ENCODE measurements at places on chromosomes 1 and 21. TPM values are rescaled to one million over a fixed set of nuclear protein-coding genes. Genes with fewer than 3 reads are reported as not detected.

DNA sequence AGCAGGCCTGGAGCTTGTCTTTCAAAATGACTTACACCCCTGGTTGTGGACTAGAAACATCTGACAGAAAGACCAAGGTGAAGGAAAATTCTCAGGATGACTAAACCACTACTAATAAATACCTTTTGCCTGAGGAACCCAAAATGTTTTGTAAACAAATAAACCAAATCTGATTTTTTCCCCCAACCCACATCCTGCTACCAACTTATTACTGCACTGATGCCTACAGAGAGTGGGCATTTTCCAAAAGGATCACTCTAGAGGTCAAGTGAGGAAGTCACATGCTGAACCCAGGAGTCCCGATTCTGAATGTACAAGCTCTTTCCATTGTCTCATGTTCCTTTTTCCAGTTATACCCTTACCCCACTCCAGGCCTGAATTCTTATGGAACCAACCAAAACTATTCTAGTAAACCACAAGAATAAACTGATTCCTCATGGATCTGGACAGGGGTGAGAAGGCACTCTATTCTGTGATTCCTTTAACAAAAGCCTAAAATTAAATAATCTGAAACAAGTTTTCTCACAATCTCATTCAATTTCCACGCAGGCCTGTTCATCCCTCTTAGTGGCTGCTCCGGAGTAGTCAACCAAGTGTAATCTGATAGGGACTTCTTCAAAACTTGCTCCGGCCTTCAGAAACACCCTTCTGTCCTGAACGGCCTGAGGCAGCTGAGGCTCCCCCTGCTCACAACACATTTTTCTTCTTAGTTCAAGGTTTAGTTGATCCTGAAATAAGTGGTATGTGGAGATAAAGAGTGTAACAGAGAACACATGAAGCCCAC lies 1.4 kb downstream of the PI4KB start:
- H3K4me3 ChIP-seq: peak overlapping the region; percentile 92
- no peaks in the 10 kb centered on the region for H3K27me3 ChIP-seq
- H3K36me3 ChIP-seq: peaks cover 47% of the 10 kb centered on the region
- DNase-seq: no peak

TAS1R3 gene
- 0.10 TPM for total RNA-seq

DNA sequence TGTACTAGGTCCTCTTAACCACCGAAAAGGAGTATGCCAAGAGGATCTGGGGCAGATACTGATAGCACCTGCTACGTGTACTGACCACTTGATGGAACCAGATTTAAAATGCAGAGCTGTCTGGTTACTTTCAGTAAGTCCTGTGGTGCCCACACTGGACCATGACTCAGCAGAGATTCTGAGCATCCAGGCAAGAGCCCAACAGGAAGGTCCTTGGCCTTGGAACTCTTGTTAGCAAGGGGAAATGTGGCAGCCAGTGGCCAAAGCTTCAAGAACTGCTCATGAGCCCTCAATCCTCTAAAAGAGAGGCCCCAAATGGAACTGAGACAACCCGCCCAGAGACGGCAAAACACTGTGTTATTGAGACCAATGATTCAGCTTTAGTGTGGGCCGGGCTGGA lies 4.2 kb upstream of the GJB5 start:
- H3K27me3 ChIP-seq: peaks cover 13% of the 10 kb centered on the region
- DNase-seq: no peak
- H3K4me3 ChIP-seq: no peak overlapping the region
- no peaks in the 10 kb centered on the region for H3K36me3 ChIP-seq
- no peak overlapping the region for H3K27ac ChIP-seq

DNA sequence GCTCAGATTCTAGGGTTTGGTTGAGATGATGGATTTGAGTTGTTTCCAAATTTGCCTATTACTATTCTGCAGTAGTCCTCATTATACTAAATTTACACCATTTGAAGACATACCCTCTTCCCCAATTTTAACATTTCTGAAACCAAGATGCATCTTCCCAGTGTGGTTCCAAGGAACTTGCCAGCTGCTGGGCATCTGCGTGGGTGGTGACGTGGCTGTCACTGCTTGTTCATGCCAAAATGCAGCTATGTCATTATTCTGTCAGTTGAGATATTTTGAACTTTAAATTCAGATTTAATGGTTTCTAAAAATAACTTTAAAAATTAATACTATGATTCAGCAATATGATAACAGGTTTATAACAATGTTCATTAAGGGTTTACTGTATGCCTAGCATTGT lies 1.2 kb downstream of the ZFP69 start:
- H3K36me3 ChIP-seq: no peaks in the 10 kb centered on the region
- H3K27me3 ChIP-seq: no peaks in the 10 kb centered on the region
- H3K4me1 ChIP-seq: peaks cover 5% of the 10 kb centered on the region
- H3K4me3 ChIP-seq: peak overlapping the region; percentile 78
- DNase-seq: no peak

DNA sequence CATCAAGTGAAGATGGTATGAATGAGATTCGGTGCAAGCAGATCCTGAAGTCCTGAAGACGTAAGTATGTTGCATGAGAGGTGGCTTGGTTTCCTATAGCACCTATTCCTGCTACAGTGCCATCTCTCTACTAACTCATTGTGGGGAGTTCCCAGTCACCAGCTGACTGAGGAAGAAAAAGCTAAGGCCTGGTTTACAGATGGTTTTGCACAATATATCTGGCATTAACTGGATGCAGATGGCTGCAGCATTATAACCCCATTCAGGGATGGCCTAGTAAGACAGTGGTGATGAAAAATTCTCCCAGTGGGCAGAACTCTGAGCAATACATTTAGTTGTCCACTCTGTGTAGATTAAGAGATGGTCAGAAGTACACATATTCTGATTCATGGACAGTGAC lies 36.7 kb downstream of the RTCA start:
- no peak overlapping the region for H3K27ac ChIP-seq
- H3K4me1 ChIP-seq: no peaks in the 10 kb centered on the region
- no peaks in the 10 kb centered on the region for H3K27me3 ChIP-seq
- no peak overlapping the region for H3K4me3 ChIP-seq

ZMYND12 gene
- 0.76 TPM for total RNA-seq

GAS5 gene
- total RNA-seq: 70.0 TPM

CCDC30 gene
- total RNA-seq: 1.1 TPM

GRCh38 chr1:241423541-241424479 lies 66.8 kb upstream of the RGS7 start:
- H3K36me3 ChIP-seq: no peaks in the 10 kb centered on the region
- H3K27me3 ChIP-seq: peaks cover 25% of the 10 kb centered on the region
- no peak for DNase-seq
- no peaks in the 10 kb centered on the region for H3K4me1 ChIP-seq

- no peak for DNase-seq
- no peaks in the 10 kb centered on the region for H3K27me3 ChIP-seq
- H3K4me3 ChIP-seq: no peak overlapping the region
These were observed 168.4 kb downstream of the RERE start for GRCh38 chr1:8649027-8649426.

SIM2 gene
- total RNA-seq: 0.52 TPM

- no peaks in the 10 kb centered on the region for H3K36me3 ChIP-seq
- no peaks in the 10 kb centered on the region for H3K4me1 ChIP-seq
- no peak overlapping the region for H3K4me3 ChIP-seq
- no peak overlapping the region for H3K27ac ChIP-seq
- no peaks in the 10 kb centered on the region for H3K27me3 ChIP-seq
These were observed 118.4 kb upstream of the L1TD1 start for GRCh38 chr1:62076286-62076685.

- DNase-seq: no peak
- H3K4me1 ChIP-seq: no peaks in the 10 kb centered on the region
- H3K27ac ChIP-seq: no peak overlapping the region
These were observed 187.9 kb downstream of the LRRC7 start for GRCh38 chr1:69755647-69756046.

GRCh38 chr1:119617751-119618691 lies 30.0 kb downstream of the ZNF697 start:
- H3K4me1 ChIP-seq: peaks cover 11% of the 10 kb centered on the region
- no peak for DNase-seq
- H3K4me3 ChIP-seq: no peak overlapping the region
- H3K27ac ChIP-seq: no peak overlapping the region
- no peaks in the 10 kb centered on the region for H3K27me3 ChIP-seq
- no peaks in the 10 kb centered on the region for H3K36me3 ChIP-seq

HYI gene
- total RNA-seq: 8.6 TPM

- peaks cover 17% of the 10 kb centered on the region for H3K4me1 ChIP-seq
- no peak for DNase-seq
- H3K27me3 ChIP-seq: peaks cover 10% of the 10 kb centered on the region
- H3K27ac ChIP-seq: peak overlapping the region; percentile 71
- peak overlapping the region; percentile 71 for H3K4me3 ChIP-seq
- peaks cover 31% of the 10 kb centered on the region for H3K36me3 ChIP-seq
These were observed 477 bp downstream of the ICMT start for GRCh38 chr1:6235296-6235677.

DNA sequence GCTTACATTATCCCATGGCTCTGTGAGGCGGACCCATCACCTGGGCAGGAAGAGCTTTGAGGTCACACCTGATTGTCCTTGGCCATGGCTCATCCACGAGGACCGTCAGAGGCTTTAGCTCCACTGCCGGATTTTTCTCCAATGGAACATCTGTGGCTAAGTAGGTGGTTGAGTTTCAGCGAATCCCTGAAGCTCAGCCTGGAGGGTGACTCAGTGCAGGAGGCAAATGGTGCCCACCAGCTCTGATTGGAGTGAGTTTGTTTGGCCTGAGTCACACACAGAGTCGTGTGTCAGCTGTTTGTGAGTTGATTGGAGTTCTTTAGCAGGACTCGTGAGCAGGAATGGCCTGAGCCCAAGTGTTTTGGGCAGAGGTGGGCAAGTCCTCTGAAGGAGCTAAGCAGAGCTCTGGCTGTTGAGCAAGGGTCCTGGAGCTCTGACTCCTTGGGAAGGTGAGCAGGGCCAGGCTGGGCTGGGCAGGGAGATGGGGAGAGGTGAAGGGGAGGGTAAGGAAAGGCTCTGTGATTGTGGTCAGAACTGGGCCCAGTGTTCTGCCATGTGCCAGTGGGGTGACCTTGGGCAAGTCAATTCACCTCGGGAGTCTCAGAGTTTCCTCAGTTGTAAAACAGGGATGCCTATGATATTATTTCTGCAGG lies 2.0 kb downstream of the SLC6A17 start:
- H3K4me3 ChIP-seq: no peak overlapping the region
- H3K27me3 ChIP-seq: peaks cover 11% of the 10 kb centered on the region
- no peak overlapping the region for H3K27ac ChIP-seq
- no peaks in the 10 kb centered on the region for H3K4me1 ChIP-seq
- H3K36me3 ChIP-seq: no peaks in the 10 kb centered on the region

DNA sequence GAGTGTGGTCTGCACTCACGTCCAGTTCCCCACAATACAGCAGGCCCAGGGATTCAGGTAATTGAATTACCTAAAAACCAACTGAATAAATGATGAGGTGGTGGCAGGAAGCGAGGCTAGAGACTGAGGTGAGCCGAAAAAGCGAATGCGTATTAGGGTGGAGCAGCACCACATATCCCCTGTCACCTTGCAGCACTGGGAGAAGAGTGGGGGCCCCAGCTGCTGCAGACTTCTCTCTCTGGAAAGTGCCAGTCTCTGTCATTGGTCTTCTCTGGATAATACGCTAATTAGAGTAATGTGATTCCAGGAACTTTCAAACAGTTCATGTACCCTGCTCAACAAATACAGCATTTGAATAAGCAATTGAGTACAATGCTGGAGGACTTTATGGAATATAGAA lies 199.0 kb downstream of the RPS6KC1 start:
- H3K4me1 ChIP-seq: no peaks in the 10 kb centered on the region
- H3K36me3 ChIP-seq: no peaks in the 10 kb centered on the region
- no peak for DNase-seq
- no peak overlapping the region for H3K4me3 ChIP-seq
- no peak overlapping the region for H3K27ac ChIP-seq

DNA sequence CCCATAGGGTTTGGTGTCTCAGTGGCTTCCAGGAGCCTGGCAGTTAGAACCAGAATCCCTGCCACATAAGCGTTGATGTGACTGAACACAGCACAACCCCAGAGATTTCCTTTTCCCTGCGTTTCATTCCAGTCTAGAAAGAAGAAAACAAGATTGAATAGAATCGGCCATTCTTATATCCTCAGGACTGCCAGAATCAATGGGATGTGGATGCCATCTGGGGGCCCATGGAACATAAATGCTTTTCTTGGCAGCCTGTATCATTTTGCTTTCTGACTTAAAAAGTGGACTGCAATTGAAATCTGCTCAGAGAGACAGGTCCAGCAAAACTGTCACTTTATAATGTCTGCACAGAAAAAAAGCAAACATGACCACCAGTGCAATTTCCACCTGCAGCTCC lies 80.3 kb downstream of the DISC1 start:
- no peaks in the 10 kb centered on the region for H3K27me3 ChIP-seq
- DNase-seq: no peak
- no peak overlapping the region for H3K4me3 ChIP-seq
- H3K36me3 ChIP-seq: no peaks in the 10 kb centered on the region
- H3K4me1 ChIP-seq: no peaks in the 10 kb centered on the region

PPIE gene
- 33.8 TPM for total RNA-seq

GRCh38 chr1:1922956-1923833 lies 4.1 kb upstream of the TMEM52 start:
- H3K36me3 ChIP-seq: no peaks in the 10 kb centered on the region
- H3K27me3 ChIP-seq: peaks cover 2% of the 10 kb centered on the region
- H3K4me3 ChIP-seq: no peak overlapping the region
- DNase-seq: no peak
- no peak overlapping the region for H3K27ac ChIP-seq
- H3K4me1 ChIP-seq: peaks cover 6% of the 10 kb centered on the region

HSD3B2 gene
- total RNA-seq: not detected

DNA sequence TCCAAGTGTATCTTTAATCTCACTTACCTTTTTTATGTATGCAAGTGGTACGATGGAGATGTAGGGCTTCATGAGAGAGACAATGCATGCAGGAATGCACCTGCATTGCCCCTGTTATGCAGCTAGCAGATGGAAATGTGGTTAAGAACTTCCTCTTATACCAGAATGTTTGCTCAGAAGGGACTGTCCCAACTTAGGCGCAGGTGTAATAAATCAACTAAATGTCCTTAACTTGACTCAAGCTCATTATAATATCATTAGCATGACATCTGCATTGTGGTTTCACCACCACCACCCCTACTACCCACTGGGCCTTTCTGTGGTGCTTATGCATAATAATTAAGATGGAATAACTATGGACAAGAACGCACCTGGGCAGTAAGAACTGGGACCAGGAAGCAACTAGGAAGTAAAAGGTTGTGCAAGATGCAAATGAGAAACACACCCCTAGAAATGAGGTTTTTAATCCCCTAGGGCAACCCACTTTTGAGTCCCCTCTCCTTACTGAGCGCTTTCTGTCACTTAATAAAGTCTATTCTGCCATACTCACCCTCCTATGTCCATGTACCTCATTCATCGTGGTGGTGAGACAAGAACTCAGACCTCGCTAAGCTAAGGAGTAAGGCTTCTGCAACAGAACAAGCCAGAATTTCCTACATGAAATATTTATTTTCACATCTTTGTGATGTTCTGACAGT lies 1103.3 kb upstream of the B3GALT2 start:
- H3K27me3 ChIP-seq: no peaks in the 10 kb centered on the region
- H3K4me3 ChIP-seq: no peak overlapping the region
- no peaks in the 10 kb centered on the region for H3K36me3 ChIP-seq
- no peak overlapping the region for H3K27ac ChIP-seq

All from psoas muscle (tissue), 8 donors.